ENCODE measurements at places on chromosomes 16 and 17.

GRCh38 chr17:17236295-17237025 is 508 bp downstream of the FLCN start:
- no peak for DNase-seq

DNA sequence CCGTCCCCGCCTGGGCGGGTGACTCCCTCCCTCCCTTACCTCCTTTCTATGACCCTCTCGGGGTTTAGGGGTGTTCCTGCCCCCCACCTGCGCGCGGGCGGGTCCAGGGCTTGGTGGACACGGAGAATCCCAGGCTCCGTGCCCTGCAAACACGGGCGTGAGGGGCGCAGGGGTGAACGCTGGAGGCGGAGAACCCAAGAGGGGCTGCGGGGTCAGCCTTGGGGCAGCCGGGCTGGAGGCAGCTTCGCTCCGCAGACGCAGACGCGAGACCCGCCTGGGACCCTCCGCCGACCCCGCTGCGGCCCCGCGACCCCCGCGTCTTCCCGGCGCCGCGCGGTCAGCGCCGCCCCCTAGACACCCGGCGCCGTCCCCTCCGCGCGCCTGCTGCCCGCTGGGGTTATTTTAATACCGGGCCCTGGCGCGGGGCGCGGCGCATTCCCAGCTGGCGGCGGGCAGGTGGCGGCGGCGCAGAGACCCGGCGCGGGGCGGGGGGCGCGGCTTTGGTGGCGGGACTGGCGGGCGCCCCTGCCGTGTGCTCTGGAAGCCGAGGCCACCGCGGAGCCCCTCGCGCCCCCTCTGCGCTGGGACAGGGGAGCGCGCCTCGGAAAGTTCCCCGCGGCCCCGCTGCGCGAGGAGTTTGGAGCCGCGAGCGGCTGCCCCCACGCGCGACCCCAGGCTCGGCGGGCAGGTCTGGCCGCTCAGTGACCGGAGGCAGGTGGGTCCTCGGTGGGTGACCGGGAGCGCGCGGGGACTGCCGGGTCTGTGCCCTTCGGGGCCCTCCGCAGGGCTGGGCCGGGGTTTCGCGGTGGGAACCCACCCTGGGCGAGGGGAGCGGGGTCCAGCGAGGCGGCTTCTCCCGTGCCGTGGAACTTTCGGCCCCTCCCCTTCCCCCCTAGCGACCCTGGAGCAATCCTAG is at the start of gene UTS2R:
Gene UTS2R (plus strand): TSS at position 433 of the 916 bp plus-strand sequence. CDS start 2,560 bp downstream, outside the sequence.
- DNase-seq: no peak

- DNase-seq: no peak
Measured at GRCh38 chr17:50541402-50541715, 5.6 kb upstream of the SPATA20 start.

DNA sequence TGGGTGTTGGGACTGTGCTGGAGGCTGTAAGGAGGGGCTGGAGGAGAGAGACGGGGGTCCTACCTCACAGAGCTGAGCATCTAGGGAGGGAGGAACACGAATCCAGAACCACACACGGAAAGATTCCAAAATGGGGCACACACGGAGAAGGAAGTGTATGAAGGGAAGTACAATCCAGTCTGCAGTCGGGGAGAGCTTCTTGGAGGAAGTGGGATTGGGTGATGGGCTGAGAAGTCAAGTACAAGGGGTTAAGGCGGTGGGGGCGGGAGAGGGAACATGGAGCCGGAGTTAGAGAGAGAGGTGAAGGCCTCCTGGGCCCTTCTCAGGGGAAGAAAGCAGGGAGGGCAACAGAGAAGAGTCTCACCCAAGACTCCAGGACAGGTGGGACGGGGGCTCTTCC is 107.5 kb upstream of the CREBBP start:
- no peak for DNase-seq

DNA sequence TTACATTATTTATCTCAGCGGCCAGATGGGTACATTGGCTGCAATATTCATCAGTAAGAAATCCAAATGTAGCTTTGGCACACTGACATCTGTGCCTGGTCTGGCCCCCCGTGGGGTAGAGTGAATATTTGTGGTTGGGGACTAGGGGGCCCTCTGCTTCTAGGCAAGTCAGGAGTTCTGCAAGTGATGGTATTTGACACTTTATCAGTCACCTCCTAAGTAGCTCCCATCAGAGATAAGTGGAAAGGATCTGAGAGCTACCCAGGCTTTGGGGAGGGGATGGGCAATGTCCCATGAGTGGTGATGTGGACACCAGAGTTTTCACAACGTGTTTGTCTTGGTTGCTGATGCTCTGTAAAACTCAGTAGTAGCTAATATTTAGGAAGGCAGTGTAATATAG is 609.9 kb upstream of the RBFOX1 start:
- no peak for DNase-seq

DNA sequence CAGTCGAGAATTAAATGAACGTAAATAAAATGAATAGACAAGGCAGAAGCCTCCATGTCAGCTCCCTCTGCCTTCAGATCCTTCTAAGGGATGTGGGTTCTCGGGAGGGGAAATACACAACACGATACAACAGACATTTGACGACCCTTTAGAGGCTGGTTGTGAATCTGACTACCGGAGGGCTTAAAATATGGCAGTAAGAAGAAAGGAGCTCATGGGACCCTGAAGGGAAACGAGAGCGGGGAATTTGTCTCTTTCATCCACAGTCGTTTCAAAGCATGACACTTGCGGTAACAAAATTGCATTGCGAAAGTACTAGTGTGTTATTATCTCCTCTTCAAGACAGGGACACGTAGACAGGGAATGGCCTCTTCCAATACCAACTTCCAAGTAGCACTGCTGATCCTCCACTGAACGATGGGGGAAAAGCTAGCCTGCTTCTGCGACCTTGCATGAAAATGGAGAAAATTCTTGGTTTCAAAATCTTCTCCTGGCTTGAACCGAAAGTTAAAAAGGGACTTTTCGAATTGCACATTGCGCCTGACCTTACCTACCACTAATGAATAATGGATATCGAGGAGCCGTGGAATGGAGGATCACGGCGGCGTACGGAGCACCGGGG is 1.2 kb upstream of the TNRC6C start:
- DNase-seq: no peak

- no peak for DNase-seq
Measured at GRCh38 chr17:8152112-8152775, at the start of gene PER1. Gene PER1 (minus strand): TSS chr17:8152404. CDS start chr17:8150706, 1,698 bp downstream.

- no peak for DNase-seq
Measured at GRCh38 chr17:41681776-41682175, 6.9 kb upstream of the EIF1 start.

Data from DMS 273 treated with DMSO at 0.1 percent for 48 hours (cell line).